ENCODE measurements at places on chromosomes 4 and X.

- no peak for DNase-seq
These were observed 58.0 kb upstream of the CHRDL1 start for GRCh38 chrX:110853610-110854009.

DNA sequence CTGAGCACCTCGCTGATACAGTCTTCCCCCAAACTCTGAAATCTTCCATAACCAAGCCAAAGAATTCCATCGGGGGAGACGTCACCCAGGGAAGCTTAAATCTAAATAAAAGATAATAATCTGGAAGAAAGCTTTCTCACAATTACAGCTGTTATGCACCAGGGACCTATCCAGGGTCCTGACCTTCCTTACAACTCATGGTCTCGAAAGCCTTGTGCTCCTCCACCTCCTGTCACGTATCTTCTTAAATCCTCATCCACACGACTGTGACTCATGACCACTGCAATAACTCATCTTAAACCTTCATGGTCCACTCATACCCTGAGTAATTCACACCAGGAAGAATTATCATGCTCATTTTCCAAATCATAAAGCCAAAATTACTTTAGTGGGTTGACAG, 166.8 kb upstream of the FRG1 start:
- DNase-seq = no peak

DNA sequence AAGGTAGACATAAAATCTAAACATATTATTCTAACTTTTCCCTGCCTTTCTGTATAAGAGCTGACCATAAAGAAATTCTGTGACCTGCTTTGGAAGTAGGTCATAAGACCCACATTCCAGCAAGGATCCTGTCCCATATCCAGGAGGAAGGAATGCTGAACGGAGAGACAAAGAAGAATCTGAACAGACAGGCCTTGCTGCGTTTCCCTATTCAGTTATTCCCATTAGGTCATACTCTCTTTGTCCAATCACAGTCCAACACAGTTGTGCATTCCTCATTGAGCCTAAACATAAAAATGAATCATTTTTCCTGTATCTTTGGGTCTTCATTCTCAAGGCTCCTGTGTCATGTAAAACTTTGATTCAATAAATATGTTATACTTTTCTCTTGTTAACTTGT, 287.6 kb upstream of the TAPT1 start:
- no peak for DNase-seq

- DNase-seq = no peak
These were observed 196.7 kb downstream of the ZNF330 start for GRCh38 chr4:141417387-141417786.

Data from stimulated activated CD4-positive, alpha-beta T cell treated with anti-CD3 and anti-CD28 coated beads, Interleukin-1b, Interleukin-23, amount 100 ng/mL, for 1 hour (primary cell).